Myocyte (in vitro differentiated cells): ENCODE measurements at places on chromosomes 16 and 17. TPM values are rescaled to one million over a fixed set of nuclear protein-coding genes. Genes with fewer than 3 reads are reported as not detected.
A peak's percentile ranks its signal among the peaks of the same experiment; 100 is the strongest.

Gene KCNJ12
- 14.6 and 15.4 TPM in 2 replicates for total RNA-seq

GRCh38 chr17:3879186-3879585 is 13.7 kb downstream of the CAMKK1 start:
- peak; percentile 99 for DNase-seq

DNA sequence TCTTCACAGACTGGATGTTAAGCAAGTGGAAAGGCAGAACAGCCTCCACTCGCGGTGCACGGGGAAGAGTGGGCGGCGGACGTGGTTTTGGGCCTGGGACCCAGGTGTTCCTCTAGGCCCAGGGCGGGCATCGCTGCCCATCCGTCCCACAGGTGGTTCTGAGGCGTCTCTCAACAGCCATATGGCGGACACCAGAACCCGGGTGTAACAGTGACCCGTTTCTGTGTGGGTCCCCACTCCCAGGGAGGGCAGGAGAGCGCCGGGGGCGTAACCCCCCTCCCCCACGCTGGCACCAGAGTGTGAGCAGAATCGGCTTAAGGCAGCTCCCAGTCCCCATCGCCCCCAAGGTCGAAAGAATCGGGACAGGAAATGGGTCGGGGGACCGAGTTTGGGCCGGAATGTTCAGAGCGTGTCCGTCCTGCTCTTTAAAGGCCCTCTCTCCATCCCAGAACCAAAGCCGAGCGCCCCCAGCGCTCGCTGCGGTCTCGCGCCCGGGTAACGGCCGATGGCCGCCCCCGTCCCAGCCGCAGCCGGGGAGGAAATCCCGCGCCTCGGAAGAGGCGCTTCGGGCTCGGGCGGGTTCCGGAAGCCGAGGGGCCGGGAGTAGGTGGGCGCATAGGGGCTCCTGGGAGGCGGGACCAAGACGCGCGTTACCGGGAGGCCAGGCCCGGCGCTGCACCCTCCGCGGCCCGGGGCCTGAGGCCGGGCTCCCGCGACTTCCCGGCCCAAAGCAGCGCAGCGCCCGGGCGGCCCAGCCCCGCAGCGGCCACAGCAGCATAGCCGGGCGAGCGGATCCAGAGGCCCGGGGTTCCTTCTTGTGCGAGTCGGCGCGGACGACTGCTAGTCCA is at the start of gene TK2:
Gene TK2, minus strand, starts transcription at position 839 of the 848 bp plus-strand sequence. Its CDS starts 61 bp downstream, at position 778.
- DNase-seq: peak; percentile 79

GRCh38 chr17:11645426-11645825 is 47.2 kb downstream of the DNAH9 start:
- no peak for DNase-seq

DNA sequence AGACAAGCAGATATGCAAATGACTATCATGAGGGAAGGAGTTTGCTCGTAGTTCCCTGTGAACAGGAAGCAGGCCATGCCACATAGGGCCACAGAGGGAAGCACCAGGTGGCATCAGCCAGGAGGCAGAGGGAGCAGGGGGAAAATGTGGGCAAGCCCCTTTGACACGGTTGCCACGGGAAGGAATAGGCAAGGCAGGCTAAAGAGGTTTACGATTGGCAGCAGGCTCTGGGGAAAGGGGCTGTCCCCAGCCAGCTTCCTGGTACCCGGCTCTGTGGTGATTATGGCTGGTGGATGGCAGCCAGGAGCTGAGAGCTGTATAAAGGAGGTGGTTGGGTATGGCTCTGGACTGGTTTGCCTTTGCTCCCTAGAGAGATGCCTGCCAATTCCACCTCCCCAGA is 848 bp downstream of the CES3 start:
- DNase-seq: no peak

- DNase-seq: no peak
These were observed 141.4 kb upstream of the GSE1 start for GRCh38 chr16:85471469-85472431.

- DNase-seq: no peak
These were observed 43.4 kb downstream of the ANKRD11 start for GRCh38 chr16:89446975-89447293.

Gene KIF2B
- total RNA-seq: not detected in 2 replicates

DNA sequence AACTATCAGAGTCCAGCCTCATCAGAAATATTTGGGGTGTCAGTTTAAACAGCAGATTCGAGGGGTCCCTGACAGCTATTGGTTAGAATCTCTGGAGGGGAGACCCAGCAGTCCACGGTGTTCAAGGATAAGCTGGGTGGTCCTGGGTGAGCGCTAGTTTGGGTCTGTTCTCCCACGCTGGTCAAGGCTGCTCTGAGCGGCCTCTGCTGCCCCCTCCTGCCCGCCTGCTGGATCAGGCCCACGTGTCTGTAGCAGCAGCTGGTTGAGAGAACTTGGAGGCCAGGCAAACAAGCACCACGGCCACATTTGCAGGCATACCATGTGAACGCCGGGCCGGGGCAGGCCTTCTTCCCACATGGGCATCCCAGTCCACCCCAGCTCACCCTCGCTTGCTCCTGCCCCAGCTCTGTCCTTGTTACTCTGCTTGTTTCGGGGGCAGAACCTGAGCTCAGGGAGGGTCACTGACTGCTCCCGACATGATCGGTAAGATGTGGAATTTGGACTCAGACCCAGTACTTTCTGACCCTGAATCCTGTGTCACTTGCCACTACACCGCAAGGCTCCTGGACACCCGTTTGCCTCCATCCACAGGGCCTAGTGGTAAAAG is 7.4 kb downstream of the FOXF1 start:
- peak; percentile 61 for DNase-seq

GRCh38 chr17:12250973-12251372 is 230.3 kb downstream of the MAP2K4 start:
- DNase-seq: no peak

GRCh38 chr16:84600343-84601229 is 17.3 kb downstream of the COTL1 start:
- no peak for DNase-seq

- DNase-seq: peak; percentile 8
These were observed 1.3 kb upstream of the KCTD13 start for GRCh38 chr16:29927070-29927905.

DNA sequence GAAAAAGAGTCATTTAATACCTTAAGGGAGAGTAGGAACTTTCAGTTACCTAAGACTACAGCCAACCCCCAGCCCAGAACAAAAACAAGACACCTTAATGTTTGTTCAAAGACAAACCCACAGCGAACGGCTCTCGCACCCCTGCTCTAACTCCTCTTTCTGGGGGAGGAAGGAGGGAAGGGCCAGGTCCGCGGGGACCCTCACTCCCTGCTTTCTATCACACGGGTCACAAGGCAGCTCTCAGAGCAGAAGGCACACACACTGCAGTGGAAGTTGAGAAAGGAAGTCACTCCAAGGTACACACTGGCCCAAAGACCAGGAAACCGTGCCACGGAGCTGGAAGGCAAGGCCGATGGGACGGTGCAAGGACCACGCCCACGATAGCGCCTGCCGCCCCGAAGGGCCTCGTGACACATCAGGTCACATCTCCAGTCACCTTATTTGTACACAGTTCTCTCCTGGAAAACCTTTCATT is 10.0 kb downstream of the LITAFD start:
- DNase-seq: no peak

GRCh38 chr16:60686824-60687223 is 1349.4 kb downstream of the CDH8 start:
- DNase-seq: no peak

Gene TUBB3
- 152 and 164 TPM in 2 replicates for total RNA-seq

GRCh38 chr17:57121308-57122042 is 36.4 kb downstream of the AKAP1 start:
- DNase-seq: peak; percentile 65

GRCh38 chr17:35749560-35750412 is 3.3 kb downstream of the GAS2L2 start:
- DNase-seq: no peak

Gene RBBP6
- 38.4 and 56.4 TPM in 2 replicates for total RNA-seq

Gene TMEM114
- total RNA-seq: not detected in 2 replicates

DNA sequence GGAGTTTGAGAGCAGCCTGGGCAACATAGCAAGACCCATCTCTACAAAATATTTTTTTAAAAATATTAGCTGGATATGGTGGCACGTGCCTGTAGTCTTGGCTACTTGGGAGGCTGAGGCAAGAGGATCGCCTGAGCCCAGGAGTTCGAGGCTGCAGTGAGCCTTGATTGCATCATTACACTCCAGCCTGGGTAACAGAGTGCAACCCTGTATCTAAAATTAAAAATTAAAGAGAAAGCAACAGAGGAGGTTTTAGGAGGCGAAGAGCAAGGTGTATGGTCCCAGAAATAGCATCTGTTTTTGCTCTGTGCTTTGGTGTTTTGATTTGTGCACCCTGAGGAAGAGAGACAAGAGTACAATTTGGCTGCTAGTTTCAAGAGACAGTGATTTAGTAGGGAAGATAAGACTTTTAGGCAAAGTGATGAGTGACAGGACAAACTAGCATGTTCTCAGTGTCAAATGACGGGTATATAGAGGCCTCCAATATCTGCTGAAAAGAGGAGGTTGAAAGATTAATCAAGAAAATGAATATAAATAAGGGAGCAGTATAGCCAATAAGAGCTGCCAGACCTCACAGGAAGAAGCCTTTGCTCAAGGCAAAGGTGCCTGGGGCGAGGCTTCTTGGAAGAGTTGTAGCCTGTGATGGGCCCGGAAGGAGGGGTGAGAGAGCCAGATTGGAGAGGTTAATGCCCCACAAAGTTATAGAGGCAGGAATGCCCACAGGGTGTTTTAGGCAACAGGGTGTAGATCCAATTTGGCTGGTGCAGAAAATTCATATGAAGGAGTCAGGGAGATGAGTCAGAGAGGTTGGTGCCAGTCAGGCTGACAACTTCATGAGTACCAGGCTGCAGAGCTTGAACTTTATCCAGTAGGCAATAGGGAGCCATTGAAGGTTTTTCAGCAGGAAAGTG is 11.4 kb downstream of the HLF start:
- peak; percentile 47 for DNase-seq

GRCh38 chr16:85698935-85699558 is 10.3 kb upstream of the GINS2 start:
- no peak for DNase-seq
